ENCODE measurements at places on chromosomes 2 and 18. TPM values are rescaled to one million over a fixed set of nuclear protein-coding genes. Genes with fewer than 3 reads are reported as not detected.

- H3K27me3 ChIP-seq = no peaks in the 10 kb centered on the region
- no peak overlapping the region for H3K4me3 ChIP-seq
- H3K4me1 ChIP-seq = no peaks in the 10 kb centered on the region
- H3K27ac ChIP-seq = no peak overlapping the region
- peaks cover 9% of the 10 kb centered on the region for H3K36me3 ChIP-seq
- no peak for DNase-seq
These were observed 38.7 kb downstream of the EMX1 start for GRCh38 chr2:72956050-72956395.

DNA sequence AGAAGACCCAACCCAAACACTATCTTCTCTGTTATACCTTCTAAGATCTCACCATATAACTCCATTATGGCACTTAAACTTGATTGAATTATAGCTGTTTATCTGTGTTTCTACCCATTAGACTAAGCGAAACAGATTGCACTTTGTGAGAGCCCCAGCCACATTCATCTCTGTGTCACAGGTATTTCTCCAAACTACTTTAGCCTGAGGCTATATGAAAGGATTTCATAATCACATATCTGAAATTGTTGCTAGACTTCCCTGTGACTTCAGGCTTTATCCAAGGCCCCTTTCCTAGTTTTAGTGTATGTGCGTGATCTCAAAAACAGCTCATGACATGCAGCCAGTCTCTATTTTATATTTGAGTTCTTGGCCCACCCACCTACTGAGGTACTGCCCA lies 745.0 kb upstream of the ACVR2A start:
- no peaks in the 10 kb centered on the region for H3K36me3 ChIP-seq
- no peaks in the 10 kb centered on the region for H3K27me3 ChIP-seq
- H3K4me1 ChIP-seq = peaks cover 13% of the 10 kb centered on the region
- DNase-seq = no peak

DNA sequence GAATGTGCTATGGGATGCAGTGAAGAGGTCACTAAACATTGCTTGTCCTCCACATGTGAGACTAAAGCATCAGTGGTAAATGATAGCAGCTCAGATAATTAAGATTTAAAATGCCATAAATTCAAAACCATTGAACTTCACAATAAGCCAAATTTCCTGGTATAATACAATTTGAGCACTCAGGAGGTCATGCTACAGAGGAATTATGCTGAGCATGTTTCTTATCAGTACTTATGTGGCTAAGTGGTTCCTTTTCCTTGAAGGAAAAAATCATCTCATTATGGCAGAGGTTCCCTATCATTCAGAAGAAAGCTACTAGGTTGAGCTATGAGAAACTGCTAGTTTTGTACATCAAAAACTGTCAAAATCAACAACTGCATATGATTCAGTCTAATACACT lies 156.6 kb downstream of the AGPS start:
- H3K27ac ChIP-seq = no peak overlapping the region
- H3K27me3 ChIP-seq = no peaks in the 10 kb centered on the region
- no peak overlapping the region for H3K4me3 ChIP-seq
- peaks cover 5% of the 10 kb centered on the region for H3K4me1 ChIP-seq
- H3K36me3 ChIP-seq = no peaks in the 10 kb centered on the region

GRCh38 chr18:79251021-79251420 lies 144.7 kb upstream of the NFATC1 start:
- H3K27me3 ChIP-seq = no peaks in the 10 kb centered on the region
- no peak overlapping the region for H3K4me3 ChIP-seq
- peaks cover 6% of the 10 kb centered on the region for H3K36me3 ChIP-seq
- H3K27ac ChIP-seq = peak overlapping the region; percentile 35

GRCh38 chr2:23211987-23212583 lies 172.9 kb upstream of the KLHL29 start:
- no peaks in the 10 kb centered on the region for H3K27me3 ChIP-seq
- H3K36me3 ChIP-seq = no peaks in the 10 kb centered on the region
- no peaks in the 10 kb centered on the region for H3K4me1 ChIP-seq
- DNase-seq = no peak
- H3K27ac ChIP-seq = no peak overlapping the region
- H3K4me3 ChIP-seq = no peak overlapping the region

GRCh38 chr2:33727361-33728032 lies 128.4 kb upstream of the FAM98A start:
- H3K27me3 ChIP-seq = no peaks in the 10 kb centered on the region
- no peaks in the 10 kb centered on the region for H3K36me3 ChIP-seq
- no peak overlapping the region for H3K27ac ChIP-seq
- DNase-seq = no peak
- no peak overlapping the region for H3K4me3 ChIP-seq

DNA sequence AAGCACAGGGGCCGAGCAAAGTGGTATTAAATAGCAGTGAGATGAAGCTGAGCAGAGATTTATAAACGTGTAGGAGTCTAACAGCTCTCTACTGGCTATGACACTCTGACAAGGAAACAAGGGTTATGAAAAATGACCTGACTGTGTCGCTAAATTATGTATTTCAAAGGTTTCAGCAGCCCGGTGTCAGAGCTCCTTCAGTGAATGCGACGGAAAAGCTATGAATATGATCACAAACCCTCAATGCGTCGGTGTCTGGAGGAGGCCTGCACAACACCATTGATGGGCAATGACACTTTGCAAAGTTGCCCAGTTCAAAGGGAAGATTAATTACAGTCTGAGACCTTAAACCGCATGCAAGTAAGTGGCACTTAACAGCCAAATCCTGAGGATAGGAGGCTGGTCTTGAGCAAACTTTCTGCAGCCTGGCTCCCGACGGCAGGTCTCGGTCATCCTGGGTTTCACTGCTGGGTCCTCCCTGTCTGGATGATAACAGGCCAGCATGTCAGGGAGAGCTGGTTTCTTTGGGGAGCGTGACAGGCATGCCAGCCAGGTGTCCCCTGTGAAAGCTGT lies 615.1 kb upstream of the SALL3 start:
- no peak overlapping the region for H3K27ac ChIP-seq
- no peak for DNase-seq
- peaks cover 7% of the 10 kb centered on the region for H3K27me3 ChIP-seq
- no peaks in the 10 kb centered on the region for H3K4me1 ChIP-seq
- H3K36me3 ChIP-seq = no peaks in the 10 kb centered on the region
- no peak overlapping the region for H3K4me3 ChIP-seq

DNA sequence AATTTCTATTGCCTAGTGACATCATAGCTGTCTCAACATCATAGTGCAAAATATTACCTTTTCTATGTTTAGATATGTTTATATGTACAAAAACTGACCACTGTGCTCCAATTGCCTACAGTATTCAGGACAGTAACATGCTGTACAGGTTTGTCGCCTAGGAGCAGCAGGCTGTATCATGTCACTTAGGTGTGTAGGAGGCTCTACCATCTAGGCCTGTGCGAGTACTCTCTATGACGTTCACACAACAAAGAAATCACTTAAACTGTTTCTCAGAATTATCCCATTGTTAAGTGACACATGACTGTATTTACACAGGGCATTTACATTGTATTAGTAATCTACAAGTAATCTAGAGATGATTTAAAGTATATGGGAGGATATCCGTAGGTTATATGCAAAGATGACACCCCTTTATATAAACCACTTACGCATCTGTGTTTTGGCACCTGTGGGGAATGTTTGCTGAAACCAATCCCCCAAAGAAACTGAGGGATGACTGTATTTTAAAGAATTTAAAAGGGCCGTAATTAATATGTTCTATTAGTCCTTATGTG lies 24.7 kb downstream of the IL1R2 start:
- no peak for DNase-seq
- H3K4me1 ChIP-seq = peaks cover 7% of the 10 kb centered on the region
- no peak overlapping the region for H3K4me3 ChIP-seq

- H3K4me1 ChIP-seq = no peaks in the 10 kb centered on the region
- H3K36me3 ChIP-seq = no peaks in the 10 kb centered on the region
- DNase-seq = no peak
- H3K4me3 ChIP-seq = no peak overlapping the region
- no peaks in the 10 kb centered on the region for H3K27me3 ChIP-seq
- H3K27ac ChIP-seq = no peak overlapping the region
These were observed 480.1 kb upstream of the TCF4 start for GRCh38 chr18:56067969-56068671.

DNA sequence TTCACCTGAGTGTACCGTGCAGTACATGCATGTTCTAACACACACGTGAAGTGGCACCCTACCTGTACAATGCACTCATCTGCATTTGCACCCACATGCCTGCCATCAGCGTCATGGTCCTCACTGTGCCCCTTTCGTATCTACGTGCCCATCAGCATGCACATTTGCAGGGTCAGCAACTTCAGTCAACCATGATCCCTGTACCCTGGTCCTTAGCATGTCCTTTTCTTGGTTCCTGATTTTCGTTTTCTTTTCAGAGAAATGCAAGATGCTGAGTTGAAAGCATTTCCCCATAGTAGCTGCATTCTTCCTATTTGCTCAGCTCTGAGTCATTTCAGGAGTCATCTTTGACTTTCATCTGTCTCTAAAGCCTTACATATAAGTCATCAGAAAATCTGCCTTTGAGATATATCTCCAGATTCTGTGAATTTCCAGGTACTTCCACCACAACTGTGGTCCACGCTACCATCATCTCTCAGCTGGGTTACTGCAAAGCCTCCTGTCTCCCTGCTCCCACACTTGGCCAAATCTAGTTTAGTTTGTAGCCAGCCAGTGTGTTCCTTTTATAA lies 14.7 kb upstream of the PUM2 start:
- no peak overlapping the region for H3K4me3 ChIP-seq
- H3K27me3 ChIP-seq = no peaks in the 10 kb centered on the region
- no peaks in the 10 kb centered on the region for H3K36me3 ChIP-seq
- H3K27ac ChIP-seq = no peak overlapping the region
- no peak for DNase-seq
- H3K4me1 ChIP-seq = peaks cover 6% of the 10 kb centered on the region

- peaks cover 46% of the 10 kb centered on the region for H3K4me1 ChIP-seq
- DNase-seq = no peak
- no peak overlapping the region for H3K4me3 ChIP-seq
- no peak overlapping the region for H3K27ac ChIP-seq
- H3K27me3 ChIP-seq = no peaks in the 10 kb centered on the region
These were observed 33.4 kb upstream of the ST3GAL5 start for GRCh38 chr2:85922199-85922598.

GRCh38 chr2:167135706-167136105 lies 247.4 kb downstream of the XIRP2 start:
- no peak overlapping the region for H3K4me3 ChIP-seq
- H3K36me3 ChIP-seq = no peaks in the 10 kb centered on the region
- H3K27ac ChIP-seq = no peak overlapping the region
- no peaks in the 10 kb centered on the region for H3K4me1 ChIP-seq
- H3K27me3 ChIP-seq = no peaks in the 10 kb centered on the region
- no peak for DNase-seq

- no peak overlapping the region for H3K4me3 ChIP-seq
- H3K27me3 ChIP-seq = no peaks in the 10 kb centered on the region
- no peak for DNase-seq
- H3K4me1 ChIP-seq = no peaks in the 10 kb centered on the region
These were observed 27.2 kb downstream of the ANKRD29 start for GRCh38 chr18:23635283-23636070.

- no peaks in the 10 kb centered on the region for H3K27me3 ChIP-seq
- no peak overlapping the region for H3K27ac ChIP-seq
- H3K4me3 ChIP-seq = no peak overlapping the region
- H3K36me3 ChIP-seq = no peaks in the 10 kb centered on the region
- no peak for DNase-seq
These were observed 270.1 kb upstream of the POU3F3 start for GRCh38 chr2:104583811-104584210.

DNA sequence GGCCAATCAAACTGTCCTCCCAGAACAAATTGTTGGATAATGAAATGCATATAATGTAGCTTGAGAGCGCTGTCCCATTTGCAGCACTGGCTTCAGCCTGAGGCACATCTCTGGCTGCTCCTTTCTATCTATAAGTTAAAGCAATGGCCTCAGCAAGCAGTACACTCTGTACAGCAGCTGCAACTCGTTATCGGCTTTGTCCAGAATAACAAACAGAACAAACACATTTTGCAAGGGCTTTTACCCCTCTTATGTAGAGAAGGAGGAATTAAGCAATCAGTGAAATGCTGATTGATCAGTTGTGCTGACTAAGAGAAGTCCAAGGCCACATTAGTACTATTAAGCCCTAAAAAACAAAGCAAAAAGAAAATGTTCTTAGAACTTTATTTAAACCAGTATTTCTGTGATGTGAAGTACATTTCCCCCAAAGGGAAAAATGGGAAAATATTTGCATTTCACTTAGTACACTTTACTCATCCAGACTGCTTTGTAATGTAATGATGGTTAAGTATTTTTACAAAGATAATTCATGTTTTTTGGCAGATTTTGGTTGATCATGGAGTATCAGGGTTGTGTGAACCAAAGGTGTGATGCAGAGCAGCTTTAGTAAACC lies 15.0 kb upstream of the CPS1 start:
- no peaks in the 10 kb centered on the region for H3K4me1 ChIP-seq
- H3K27ac ChIP-seq = no peak overlapping the region
- no peaks in the 10 kb centered on the region for H3K36me3 ChIP-seq
- no peaks in the 10 kb centered on the region for H3K27me3 ChIP-seq

DNA sequence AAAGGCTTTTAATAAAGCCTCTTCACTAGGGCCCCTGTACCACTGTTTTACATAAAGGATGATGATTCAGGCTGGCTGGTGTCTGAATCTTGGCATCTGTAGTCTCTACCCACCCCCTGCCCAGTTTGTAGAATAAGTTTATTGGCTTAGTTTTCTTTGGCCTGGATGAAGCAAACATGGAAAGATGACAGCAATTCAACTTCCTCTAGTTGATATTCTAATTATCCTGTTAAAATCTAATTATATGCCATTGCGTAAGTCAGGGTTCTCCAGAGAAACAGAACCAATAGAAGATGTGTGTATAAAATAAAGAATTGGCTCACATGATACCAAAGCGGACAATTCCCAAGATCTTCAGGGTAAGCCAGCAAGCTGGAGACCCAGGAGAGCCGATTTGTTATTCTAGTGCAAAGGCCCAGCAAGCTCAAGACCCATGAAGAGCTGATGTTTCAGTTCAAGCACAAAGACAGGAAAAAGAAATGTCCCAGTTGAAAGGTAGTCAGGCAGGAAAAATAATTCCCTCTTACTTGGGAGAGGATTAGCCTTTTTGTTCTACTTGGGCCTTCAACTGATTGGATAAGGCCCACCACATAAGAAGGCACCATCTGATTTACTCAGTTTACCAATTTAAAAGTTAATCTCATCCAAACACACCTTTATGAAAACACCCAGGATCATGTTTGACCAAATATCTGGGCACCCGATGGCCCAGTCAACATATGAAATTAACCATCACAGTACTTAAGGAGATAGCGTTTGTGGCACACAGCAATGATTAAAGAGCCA lies 82.6 kb upstream of the LYPD1 start:
- no peak overlapping the region for H3K4me3 ChIP-seq
- H3K27ac ChIP-seq = no peak overlapping the region
- peak; percentile 31 for DNase-seq
- H3K27me3 ChIP-seq = no peaks in the 10 kb centered on the region
- H3K36me3 ChIP-seq = no peaks in the 10 kb centered on the region
- no peaks in the 10 kb centered on the region for H3K4me1 ChIP-seq

- H3K27me3 ChIP-seq = no peaks in the 10 kb centered on the region
- H3K36me3 ChIP-seq = no peaks in the 10 kb centered on the region
- no peak overlapping the region for H3K4me3 ChIP-seq
- DNase-seq = no peak
- H3K4me1 ChIP-seq = no peaks in the 10 kb centered on the region
- H3K27ac ChIP-seq = no peak overlapping the region
These were observed 66.6 kb upstream of the ZNF397 start for GRCh38 chr18:35174093-35174731.

Gene CD8B2
- total RNA-seq = 0.13 TPM

Gene MC4R
- total RNA-seq = 2.5 TPM

Gene USP34
- total RNA-seq = 124 TPM

Gene IL36RN
- not detected for total RNA-seq

Gene ST3GAL5
- total RNA-seq = 18.1 TPM

Gene IL37
- total RNA-seq = not detected

Gene ABCG8
- not detected for total RNA-seq

Gene CPLX4
- total RNA-seq = not detected

Gene GALR1
- total RNA-seq = 0.33 TPM

Gene MAP3K19
- not detected for total RNA-seq

Gene FAM228A
- 2.8 TPM for total RNA-seq

Data from esophagus muscularis mucosa (tissue), 4 donors.